Activated CD4-positive, alpha-beta T cell treated with anti-CD3 and anti-CD28 coated beads, Interleukin-2, Interleukin-6, amounts not matched to agents 100 ng/mL and 50 ng/mL, durations not matched to agents 16 hours and 8 hours (primary cell): ENCODE measurements at places on chromosomes 16 and 17.

DNA sequence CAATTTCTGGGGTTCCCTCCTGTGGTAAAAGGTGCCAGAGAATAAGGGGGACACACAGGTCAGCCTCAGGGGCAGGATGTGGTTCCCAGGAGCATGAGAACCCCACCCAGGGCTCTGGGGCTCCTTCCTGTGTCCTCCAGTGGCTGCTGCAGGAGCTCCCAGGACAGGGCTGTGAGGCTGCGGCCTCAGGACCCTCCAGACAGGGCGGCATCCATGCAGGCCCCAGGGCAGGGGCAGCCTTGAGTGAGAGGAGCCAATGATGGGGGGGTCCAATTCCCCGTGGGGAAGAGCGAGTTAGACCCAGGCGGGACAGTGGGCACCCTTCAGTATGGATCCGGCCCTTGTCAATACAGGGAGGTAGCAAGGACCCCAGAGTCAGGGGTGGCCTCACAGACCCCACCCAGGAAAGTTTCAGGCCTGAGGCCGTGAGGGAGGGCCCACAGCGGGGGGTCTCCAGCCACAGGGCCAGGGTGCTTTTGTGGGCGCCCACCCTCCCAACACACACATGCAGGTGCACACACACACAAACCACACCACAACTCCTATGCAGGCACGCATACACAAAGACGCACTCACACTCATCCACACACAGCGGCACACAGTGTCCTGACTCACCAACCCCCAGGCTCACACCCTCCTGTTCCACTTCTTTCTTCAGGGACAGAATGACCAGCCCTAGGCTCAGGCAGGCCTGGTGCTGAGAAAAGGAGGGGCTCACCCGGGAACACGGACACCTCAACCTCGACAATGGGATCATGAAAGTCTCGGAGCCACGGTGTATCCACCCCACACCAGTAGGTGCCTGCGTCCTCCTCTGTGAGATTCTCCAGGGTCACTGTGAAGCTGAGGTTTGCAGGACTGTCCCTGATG, 1.8 kb downstream of the CD300C start:
- DNase-seq = no peak

GRCh38 chr16:85137323-85138072, 25.2 kb upstream of the CIBAR2 start:
- no peak for DNase-seq

DNA sequence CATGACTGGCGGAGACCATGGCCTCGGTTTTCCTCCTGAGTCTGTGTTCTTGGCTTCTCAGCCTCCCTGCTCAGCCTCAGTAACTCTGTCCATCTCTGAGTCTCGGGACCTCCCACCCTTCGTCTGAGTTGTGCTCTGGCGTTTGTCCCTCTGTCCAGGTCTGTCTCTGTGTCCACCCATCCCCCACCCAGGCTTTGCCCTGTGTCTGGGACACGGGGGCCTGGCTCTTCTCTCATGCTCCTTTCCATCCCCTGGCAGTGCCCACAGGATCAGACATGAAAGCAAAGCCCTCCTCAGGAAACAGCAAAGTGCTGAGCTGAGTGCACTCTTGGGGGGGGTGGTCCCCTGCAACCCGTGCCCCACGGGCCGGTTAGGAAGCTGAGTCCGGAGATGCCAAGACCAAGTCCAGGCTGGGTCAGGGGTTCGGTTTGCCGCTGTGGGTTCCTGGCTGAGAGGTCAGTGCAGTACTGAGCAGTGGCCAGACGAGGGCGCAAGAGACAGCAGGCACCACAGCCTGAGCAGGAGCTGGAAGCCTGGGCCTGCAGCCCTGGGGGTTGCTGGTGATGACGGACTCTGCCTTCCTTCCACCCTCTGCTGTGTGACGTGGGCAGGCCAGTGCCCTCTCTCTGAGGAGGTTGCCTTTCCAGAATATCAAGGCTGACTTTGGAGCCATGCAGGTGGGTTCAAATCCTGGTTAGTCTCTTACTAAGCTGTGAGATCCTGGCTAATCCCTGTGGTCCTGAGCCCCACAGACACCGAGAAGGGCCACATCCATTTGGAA, 2.5 kb downstream of the P2RX1 start:
- DNase-seq = peak; percentile 89

DNA sequence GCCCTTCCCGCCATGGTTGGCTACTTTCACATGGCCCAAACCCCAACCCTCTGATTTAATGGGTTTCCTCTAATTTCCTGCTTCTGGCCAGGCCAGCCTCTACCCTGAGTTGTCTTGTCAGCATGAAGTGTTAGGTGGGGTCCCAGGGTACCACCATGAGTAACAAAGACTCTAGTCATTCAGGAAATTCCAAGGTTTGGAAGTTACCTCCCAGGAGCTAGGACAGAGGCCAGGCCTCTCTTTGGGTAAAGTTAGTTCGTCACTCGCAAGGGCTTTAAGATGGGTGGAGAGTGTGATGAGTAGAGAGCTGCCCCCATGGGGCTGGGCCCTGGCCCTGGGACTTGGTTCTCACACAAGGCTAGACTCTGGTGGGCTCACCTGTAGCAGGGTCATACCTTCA, 54.6 kb downstream of the PLD6 start:
- no peak for DNase-seq

- DNase-seq = no peak
Measured at GRCh38 chr16:8594149-8594666, 3.9 kb upstream of the TMEM114 start.

GRCh38 chr17:37438141-37438540, 31.5 kb downstream of the TADA2A start:
- no peak for DNase-seq

DNA sequence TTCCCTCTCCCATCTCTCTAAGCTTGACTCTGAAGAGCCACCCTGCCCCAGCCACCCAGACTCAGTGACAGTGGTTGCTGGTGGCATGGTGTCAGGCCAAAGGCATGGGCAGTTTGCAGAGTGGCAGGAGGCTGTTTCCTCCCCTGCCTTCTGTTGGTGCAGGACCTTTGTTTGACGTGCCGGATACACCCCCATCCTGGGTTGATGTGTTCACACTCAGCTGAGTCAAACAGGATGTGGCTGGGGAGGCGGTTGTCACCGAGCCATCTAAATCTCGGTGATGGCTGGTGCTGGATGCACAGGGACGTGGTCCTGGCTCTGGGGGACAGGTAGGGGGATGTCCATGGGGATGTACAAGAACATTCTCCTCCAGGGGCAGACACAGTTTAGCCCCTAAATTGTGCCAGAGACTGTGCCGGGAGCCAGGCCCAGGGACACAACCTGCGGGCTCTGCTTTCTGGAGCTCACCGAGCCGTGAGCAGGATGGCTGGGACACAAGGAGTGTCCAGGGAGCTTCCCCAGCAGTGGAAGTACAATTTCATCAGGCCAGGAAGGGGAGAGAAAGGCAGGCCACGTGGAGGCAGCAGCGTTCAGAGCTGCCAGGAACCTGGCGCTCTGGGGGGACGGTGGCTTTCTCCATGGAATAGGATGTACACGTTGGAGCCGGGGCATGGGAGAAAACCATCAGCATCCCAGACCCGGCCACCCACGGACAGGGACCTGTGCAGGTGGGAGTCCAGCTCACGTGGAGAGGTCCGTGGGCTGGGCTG, 264.2 kb downstream of the SEC14L1 start:
- peak; percentile 94 for DNase-seq

GRCh38 chr17:45750779-45751440, 33.2 kb upstream of the CRHR1 start:
- DNase-seq = no peak

- DNase-seq = no peak
Measured at GRCh38 chr17:33457477-33457876, 164.4 kb upstream of the ASIC2 start.

- DNase-seq = no peak
Measured at GRCh38 chr16:13529193-13529982, 390.6 kb upstream of the ERCC4 start.

- no peak for DNase-seq
Measured at GRCh38 chr16:5216441-5217080, 119.0 kb upstream of the EEF2KMT start.

- DNase-seq = no peak
Measured at GRCh38 chr17:2874189-2874686, 78.0 kb downstream of the RAP1GAP2 start.

DNA sequence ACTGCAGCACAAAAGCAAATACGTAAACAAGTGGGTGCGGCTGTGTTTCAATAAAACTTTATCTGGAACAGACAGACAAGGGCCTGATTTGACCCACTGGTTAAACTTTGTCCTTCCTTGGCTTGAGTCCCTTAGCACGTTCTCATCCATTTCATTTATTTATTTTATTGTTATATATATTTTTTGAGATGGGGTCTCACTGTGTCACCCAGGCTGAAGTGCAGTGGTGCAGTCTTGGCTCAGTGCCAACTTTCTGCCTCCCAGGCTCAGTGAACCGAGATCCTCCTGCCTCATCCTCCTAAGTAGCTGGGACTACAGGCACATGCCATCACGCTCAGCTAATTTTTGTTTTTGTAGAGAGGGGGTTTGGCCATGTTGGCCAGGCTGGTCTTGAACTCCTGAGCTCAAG, 64.3 kb downstream of the MYH11 start:
- no peak for DNase-seq

- peak; percentile 58 for DNase-seq
Measured at GRCh38 chr17:63696381-63696961, 3.5 kb downstream of the LIMD2 start.

DNA sequence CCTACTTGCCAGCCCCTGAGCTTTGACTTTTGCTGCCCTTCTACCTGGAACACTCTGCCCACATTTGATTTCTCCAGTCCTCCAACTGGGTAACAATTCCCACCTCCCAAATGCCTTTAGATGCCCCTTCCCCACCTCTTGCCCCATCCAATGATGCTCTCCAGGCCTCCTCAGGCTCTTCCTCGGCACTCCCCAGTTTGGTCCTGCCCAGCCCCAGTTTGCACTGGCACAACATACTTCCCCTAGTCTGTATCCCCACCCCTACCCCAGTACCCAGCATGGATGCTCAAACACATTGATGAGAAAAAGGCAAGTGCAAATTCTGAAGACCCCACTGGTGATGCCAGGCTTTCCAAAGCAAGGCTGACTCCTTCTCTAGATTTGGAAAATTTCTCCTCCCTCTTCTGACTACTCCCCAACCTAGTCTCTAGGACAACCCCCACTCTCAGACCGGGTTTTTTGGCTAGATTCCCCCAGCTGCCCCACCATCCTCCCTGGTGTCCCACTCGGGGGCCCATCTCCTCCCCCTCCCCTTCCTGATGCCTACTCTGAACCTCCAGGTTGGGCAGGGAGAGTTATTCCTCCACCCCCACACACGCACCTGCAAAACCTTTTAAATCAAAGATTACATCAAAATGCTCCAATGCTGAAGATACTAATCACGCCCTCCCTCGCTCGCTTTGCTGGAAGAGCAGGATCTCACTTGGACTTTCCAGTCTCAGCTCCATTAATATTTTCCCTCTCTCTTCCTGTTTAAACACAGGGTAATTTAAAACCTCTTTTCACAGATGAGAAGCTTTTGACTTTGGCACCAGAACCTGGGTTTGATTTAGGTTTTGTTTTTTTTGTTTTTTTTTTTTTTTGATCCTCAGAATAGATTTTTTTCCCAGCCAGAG, 94.9 kb downstream of the TMEM132E start:
- no peak for DNase-seq

- no peak for DNase-seq
Measured at GRCh38 chr16:87656328-87656727, 54.0 kb downstream of the JPH3 start.

DNA sequence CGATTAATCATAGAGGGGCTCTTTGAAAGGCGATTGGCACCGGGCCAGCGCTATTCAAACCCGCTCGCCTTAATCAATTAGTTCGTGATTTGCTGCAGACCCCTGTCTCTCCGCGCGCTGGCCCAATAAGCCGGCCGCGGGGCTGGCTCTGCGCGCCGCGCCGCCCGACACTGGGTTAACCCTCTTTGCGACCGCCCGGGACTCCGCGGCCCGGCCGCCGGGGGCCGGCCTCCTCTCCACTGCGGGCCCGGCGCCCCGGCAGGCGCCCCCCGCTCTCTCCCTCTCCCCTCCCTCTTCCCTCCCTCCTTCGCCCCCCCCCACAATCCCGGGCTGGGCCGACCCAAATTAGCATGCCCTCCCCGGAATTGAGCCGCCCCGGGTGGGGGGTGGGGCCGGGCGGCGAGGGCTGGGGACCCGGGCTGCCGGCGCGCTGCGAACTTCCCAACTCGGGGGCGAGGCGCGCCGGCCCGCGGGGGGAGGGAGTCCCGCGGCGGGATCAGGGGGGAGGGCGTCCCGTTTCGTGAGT, 428 bp upstream of the SALL1 start:
- no peak for DNase-seq

DNA sequence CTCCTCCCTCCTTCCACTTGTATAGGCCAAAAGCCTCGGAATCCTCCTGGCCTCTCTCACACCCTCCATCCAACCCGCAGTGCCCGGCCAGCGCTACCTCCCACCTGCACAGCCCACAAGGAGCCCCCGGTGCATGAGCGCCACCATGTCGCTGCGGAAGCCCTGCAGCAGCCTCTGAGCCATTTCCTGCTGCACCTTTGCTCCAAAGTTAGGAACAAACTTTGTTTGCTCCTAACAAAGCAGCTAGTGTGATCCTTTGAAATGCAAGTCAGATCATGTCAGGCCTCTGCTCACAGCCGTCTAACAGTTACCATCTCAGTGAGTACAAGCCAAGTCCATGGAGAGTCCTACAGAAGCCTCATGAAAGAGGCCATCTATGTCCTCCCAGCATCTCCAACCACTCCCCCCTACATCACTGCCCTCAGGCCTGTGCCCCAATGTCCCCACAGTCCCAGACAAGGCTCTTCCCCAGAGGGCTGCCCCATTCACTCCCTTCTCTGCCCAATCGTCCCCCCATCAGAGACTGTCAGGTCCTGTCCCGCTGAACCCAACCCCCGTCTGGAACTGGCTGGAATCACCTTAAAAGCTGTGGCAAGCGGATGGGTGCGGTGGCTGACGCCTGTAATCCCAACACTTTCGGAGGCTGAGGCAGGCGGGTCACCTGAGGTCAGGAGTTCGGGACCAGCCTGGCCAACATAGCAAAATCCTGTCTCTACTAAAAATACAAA, 7.5 kb downstream of the DCAKD start:
- DNase-seq = no peak

DNA sequence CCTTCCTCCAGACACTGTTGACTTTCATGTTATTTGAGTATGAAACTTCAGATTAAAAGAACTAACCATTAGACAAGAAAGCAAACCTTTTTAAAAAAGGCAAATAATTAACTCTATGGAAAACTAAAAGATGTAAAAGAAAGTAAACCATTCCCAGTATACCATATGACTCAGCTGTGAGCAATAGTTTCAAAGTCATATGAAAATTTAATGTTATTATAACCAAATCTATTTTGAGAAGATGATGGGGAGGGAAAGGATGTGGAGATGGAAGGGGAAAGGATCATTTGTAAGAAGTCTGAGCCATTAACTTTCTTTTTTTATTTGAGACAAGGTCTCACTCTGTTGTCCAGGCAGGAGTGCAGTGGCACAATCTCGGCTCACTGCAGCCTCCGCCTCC, 131.8 kb downstream of the IRX5 start:
- DNase-seq = no peak

DNA sequence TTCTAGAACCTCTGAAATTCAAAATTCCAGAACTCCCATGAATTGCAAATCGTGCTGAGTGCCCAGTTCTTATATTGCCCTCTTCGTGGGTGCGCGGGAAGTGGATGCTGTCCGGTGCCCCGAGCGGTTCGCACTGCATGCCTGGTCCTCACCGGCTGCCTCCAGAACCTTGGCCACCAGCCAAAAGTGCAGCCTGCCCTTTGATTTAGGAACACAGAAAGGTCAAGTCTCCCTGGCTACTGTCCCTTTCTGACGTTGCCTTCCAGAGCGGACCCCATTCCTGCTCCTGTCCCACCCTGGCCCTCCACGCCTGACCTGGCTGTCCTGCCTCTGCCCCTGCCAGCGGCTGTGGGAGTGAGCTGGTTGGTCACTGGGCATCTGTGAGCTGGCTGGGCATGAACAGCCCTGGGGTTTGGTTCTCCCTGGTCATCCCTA, 9.7 kb downstream of the NEUROD2 start:
- no peak for DNase-seq
